ENCODE measurements at places on chromosomes 4 and X. TPM values are rescaled to one million over a fixed set of nuclear protein-coding genes. Genes with fewer than 3 reads are reported as not detected.

Gene XPNPEP2
- polyA plus RNA-seq = 54.3 TPM

Gene FSTL5
- polyA plus RNA-seq = 2.2 TPM

Gene ARX
- not detected for polyA plus RNA-seq

Gene GAGE12J
- polyA plus RNA-seq = not detected

Gene TMPRSS11D
- not detected for polyA plus RNA-seq

Gene RHOXF2B
- 0.94 TPM for polyA plus RNA-seq

Gene RASGEF1B
- 9.8 TPM for polyA plus RNA-seq

Gene WDR17
- polyA plus RNA-seq = 4.8 TPM

Gene ZCCHC12
- 1.3 TPM for polyA plus RNA-seq

Gene TACR3
- polyA plus RNA-seq = 1.7 TPM

Gene CACNA1F
- polyA plus RNA-seq = 0.11 TPM

Gene P2RY8
- 1.6 TPM for polyA plus RNA-seq

Gene DCLK2
- polyA plus RNA-seq = 11.9 TPM

Gene HGFAC
- polyA plus RNA-seq = 2.2 TPM

Gene PABPC4L
- polyA plus RNA-seq = 11.6 TPM

Gene NPY1R
- polyA plus RNA-seq = 20.6 TPM

Gene TCEAL5
- polyA plus RNA-seq = 13.6 TPM

Gene MGST2
- 59.5 TPM for polyA plus RNA-seq
